Omental fat pad (tissue), 4 donors: ENCODE measurements at places on chromosomes 16 and 17.

GRCh38 chr16:85757341-85757822 lies 6.5 kb upstream of the C16orf74 start:
- DNase-seq: no peak

GRCh38 chr16:57469046-57469445 lies 6.6 kb downstream of the POLR2C start:
- no peak for DNase-seq

DNA sequence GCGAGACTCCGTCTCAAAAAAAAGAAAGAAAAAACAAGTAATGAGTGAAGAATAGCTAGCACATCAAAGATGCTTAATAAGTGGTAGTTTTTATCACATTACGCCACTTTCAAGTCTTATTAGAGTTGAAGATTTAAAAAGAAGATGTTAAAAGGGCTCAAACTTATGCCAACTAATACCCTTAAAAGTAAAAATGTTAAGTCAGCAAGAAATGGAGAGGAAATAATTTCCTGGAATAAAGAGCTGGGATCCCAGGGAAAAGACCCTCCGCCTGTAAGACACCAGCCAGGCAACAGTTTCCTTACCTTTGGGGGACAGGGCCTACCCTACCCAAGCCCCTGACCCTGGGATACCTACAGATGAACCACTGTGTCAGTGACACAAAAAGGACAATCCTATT lies 3.6 kb downstream of the XPO6 start:
- no peak for DNase-seq

DNA sequence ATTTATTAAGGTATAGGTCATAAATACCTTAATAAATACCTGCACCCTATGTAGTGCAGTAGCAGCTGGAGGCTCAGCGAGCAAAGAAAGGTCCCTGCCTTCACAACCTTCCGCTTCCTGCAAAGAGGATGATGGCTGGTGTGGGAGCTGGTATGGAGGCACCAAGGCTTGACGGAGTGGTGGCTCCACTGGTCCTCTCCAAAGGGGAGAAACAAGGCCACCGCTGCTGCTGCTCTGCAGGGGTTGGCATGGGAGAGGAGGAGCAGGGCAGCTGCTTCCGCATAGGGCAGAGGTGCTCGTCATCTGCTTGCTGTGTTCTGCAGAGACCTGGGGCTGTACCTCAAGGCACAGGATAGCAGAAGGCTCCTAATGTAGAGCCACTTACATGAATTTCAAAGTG lies 52.8 kb downstream of the NDEL1 start:
- no peak for DNase-seq
